CD8-positive, alpha-beta T cell (primary cell): ENCODE measurements at places on chromosomes 6 and 20.

DNA sequence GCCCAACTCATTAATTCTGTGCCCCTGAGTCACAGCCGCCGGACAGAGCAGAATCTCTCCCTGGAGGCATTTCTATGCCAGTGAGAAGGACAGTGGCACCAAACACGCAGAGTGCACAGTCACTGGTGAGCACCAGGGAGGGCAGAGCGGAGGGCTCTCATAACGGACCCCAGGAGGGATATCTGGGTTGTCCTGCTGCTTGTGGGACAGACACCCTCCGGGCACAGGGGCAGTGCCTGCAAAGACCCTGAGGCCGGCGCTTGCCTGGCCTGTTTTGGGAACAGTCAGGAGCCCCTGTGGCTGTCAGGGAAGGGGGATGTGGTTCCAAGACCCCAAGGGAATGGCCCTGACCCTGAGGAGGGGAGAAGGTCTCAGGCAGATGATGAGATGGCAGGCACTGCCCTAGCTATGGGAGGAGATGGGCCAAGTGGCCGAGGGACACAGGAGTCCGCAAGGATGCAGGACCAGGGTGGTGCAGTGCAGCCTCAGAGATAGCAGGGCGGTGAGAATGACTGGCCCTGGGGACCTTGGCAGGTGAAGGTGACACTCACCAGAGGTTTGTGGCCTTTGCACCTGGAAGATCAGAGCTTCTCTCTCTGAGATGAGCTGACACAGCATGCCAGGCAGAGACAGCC is 270.8 kb downstream of the SMOC2 start:
- DNase-seq: no peak

DNA sequence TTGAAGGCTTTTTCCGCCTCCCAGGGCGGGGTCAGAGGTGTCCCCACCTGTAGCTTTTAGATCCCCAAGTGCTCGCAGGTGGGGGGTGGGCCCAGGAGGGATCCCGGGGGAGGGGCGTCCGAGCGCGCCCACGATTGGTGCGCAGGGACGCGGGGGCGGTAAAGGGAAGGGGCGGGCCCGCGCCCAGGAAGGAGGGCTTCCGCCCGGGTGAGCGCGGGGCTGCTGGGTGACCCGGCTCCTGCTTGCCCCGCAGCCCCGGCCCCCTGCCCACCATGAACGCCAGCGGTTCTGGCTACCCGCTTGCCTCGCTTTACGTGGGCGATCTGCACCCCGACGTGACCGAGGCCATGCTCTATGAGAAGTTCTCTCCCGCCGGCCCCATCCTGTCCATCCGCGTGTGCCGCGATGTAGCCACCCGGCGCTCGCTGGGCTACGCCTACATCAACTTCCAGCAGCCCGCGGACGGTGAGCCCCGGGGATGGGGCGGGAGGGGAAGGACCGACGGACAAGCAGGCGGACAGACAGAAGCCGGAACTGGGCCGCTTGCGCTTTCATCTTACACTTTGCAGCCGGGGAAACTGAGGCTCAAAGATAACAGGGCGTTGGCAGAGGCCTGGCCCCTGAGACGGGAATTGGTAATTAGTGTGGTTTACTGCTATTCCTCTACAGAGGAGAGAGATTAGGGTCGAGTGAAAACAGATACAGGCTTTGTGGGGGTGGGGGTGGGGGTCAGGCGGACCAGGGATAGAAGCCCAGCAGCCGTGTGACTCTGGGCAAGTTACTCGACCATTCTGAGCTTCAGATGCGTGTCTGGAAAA is at the start of gene PABPC1L:
Gene PABPC1L (plus strand): TSS at position 189 of the 818 bp plus-strand sequence. CDS start 84 bp downstream, at position 273.
- DNase-seq: peak; percentile 84

GRCh38 chr20:24892522-24892921 is 56.5 kb upstream of the CST7 start:
- no peak for DNase-seq

DNA sequence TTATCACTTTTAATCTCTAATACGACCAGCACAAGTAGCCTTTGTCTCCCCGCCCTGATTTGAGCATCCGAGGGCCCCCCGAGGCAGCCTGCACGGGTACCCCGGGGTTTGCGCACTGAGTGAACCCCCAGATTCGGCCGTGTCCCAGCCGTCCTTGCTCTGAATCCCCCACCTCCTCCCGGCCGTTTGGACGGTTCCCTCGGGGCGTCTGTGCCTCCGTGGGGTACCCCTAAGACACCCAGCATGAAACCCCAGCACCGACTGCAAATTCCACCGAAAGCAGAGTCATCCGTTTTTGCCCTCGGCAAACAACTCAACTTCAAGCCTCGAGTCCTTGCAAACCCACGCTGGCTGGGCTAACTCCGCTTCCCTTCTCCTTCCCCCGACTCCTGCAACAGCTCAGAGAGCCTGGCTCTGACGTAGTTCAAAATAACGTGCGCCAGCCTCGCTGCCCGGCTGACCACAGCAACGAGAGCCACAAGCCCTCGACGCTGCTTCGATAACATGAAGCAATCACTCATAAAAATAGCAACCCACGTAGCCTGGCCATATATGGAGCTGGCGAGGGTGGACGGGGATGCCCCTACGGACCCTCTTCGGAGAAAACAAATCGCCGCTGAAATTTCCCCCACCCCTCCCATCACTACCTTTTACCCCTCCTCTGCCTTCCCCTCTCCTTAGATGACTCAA is 764 bp upstream of the SNAP25 start:
- DNase-seq: peak; percentile 16

- no peak for DNase-seq
Observed at GRCh38 chr6:11229655-11230046, 2.8 kb downstream of the NEDD9 start.

DNA sequence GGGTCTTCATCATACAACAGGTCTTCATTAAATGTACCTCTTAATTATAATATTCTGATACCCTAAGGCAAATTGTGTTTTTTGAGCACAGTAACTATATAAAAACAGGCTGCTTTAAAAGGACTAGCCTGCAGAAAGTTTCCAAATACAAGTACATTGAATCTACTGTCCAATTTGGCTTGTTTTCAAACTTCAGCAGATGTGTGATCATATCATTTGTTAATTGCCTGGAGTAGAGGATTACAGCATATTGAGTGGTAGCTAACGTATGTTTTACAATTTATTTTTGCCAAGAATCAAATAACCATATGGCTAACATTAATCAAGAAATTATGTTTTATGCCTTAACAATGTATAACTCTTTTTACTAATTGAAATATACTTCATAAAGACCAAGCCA is 12.6 kb downstream of the TINAG start:
- DNase-seq: no peak

GRCh38 chr20:50652702-50653294 is 38.5 kb downstream of the RIPOR3 start:
- DNase-seq: no peak

GRCh38 chr6:44556046-44556445 is 168.5 kb downstream of the CDC5L start:
- no peak for DNase-seq

DNA sequence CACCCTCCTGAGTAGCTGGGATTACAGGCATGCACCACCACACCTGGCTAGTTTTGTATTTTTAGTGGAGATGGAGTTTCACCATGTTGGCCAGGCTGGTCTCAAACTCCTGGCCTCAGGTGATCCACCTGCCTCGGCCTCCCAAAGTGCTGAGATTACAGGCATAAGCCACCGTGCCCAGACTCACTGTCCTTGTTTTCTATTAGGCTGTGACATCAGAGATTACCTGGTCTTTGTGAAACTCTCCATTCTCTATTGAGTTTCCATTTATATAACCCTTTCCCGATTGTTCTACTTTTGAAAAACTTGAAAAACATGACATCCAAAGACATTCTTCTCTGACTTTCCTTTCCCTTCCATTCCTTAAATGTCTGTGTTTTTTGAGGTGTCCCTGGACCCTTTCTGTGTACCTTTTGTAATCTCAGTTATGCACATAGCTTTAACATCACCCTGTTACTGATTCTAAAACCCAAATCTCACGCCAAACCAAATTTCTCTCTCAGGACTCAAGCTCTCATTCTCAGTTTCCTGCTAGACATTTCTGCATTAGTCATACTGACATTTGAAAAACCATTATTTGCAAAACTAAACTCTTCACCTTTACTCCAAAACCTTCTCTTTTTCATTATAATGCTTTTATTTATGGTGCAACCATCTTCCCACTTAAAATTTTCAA is 137.0 kb downstream of the KHDC1L start:
- DNase-seq: no peak
